Mucosa of gallbladder (tissue), 1 donor: ENCODE measurements at places on chromosomes 7 and 10. TPM values are rescaled to one million over a fixed set of nuclear protein-coding genes. Genes with fewer than 3 reads are reported as not detected.

GRCh38 chr10:4561296-4561695, 264.7 kb upstream of the AKR1E2 start:
- DNase-seq: no peak

GRCh38 chr10:6365384-6365783, 162.7 kb downstream of the PFKFB3 start:
- DNase-seq: no peak

- no peak for DNase-seq
Observed at GRCh38 chr10:123986736-123987135, 95.1 kb upstream of the CPXM2 start.

- no peak for DNase-seq
Observed at GRCh38 chr7:68265258-68265657, 1268.6 kb downstream of the TYW1 start.

- DNase-seq: no peak
Observed at GRCh38 chr7:98398567-98399372, 2.1 kb downstream of the BAIAP2L1 start.

Gene SEMA3D
- 1.4 TPM for total RNA-seq

DNA sequence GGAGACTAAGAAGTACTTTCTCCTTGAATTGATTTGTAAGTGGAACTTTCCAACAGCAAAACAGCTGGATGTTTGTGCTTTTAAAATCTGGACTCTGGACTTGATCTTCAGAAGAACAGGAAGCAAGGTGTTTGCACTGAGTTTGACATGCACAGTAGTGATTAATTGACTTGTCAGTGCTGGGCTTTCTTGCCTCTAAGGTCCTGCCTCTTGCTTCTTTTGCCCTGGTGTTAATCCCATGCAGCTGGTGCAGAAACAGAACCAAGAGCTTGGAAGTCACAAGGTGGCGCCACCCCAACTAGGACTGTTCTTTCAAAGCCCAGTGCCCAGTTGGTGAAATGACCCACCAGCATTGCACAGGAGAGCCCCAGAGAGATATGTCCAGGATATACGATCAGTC, 66.8 kb upstream of the SEPHS1 start:
- DNase-seq: peak; percentile 73

Gene CRHR2
- total RNA-seq: 0.12 TPM

DNA sequence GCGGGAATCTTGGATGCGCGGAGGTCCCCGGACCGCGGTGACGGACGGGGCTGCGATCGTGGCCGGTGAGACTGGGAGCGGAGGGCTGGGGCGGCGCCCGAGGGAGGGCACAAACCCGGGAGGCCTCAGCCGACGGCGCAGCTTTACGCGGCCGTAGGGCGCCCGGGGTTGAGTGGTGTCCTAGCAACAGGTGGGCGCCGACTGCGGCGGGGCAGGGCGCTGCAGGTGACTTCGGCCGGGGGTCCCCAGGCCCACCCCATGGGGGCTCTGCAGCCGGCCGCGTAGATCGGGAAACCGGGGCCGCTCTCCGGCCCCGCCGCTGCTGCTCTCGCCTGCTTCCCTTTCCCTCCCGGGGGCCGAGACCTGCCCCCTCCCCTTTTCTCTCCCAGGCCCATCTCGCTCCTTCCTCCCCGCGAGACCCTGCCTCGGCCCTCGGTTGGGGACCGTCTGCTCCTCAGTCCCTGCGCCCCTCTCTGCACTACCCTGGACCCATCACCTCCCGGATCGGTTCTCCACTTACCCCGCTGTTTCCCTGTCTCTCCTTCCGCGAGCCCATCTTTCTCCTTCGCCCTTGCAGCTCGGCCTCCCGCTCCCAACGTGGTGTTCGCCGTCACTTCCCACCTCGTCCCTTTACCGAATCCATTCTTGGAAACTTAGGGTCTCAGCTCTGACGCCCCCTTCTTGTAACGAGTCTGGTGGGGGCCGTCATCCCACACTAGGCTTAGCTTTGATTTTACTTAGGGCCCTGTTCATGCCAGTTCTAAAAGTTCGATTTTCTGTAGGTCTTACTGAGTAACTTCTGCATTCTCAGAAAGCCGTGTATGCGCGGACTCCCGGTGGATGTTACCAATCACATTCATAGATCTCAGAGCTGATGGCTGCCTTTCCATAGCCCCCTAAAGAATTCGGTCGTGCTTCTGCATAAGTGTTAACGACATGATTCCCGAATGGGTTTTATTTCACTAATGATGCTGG, 18.5 kb upstream of the ACBD5 start:
- DNase-seq: no peak

GRCh38 chr10:108901781-108902618, 1021.3 kb downstream of the XPNPEP1 start:
- no peak for DNase-seq

DNA sequence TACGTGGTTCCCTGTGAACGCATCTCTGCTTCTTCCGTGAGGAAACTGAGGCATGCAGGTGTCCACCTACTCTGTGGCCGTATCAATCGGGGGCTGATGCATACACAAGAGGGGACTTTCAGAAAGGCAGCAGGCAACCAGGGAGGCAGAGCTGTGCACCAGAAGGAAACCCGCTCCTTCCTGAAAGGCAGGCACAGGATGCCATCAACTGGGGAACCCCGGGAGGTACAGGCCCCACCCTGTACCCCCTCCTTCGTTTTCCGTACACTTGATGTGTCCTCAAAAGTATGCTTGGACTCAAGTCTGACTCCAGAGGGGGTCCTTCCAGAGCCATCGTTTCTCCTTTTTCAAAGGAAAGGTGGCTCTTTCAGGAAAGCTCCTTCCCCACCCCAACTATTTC, 59.5 kb downstream of the ASB13 start:
- DNase-seq: no peak

Gene SUN3
- total RNA-seq: not detected

Gene PNLIPRP1
- 2.1 TPM for total RNA-seq

Gene PRKCQ
- total RNA-seq: 1.4 TPM
